ENCODE measurements at places on chromosomes 5 and 9.

GRCh38 chr9:136528716-136529341, 17.0 kb downstream of the NOTCH1 start:
- ATAC-seq, result no peak

DNA sequence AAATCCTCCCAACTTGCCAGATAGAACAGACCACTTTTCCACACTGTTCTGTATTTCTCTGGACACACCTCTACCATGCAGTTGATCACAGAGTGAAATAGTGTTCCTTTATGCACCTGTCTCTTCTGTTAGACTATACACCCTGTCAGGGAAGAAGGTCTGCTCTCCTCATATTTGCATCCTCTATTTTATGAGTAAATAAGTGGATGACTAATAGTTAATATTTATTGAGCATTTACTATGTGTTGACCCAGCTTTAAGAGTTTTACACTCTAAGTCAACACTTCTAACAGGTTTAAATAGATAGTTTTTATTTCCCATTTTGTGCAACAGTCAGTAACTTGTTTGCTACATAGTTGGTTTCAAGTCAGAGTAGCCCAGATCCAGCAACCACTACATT, 452.8 kb upstream of the MPDZ start:
- ATAC-seq, result no peak

- no peak for ATAC-seq
Measured at GRCh38 chr9:88052321-88052965, 78.1 kb upstream of the CDK20 start.

- ATAC-seq, result no peak
Measured at GRCh38 chr9:133173056-133173455, 9.3 kb upstream of the GBGT1 start.

DNA sequence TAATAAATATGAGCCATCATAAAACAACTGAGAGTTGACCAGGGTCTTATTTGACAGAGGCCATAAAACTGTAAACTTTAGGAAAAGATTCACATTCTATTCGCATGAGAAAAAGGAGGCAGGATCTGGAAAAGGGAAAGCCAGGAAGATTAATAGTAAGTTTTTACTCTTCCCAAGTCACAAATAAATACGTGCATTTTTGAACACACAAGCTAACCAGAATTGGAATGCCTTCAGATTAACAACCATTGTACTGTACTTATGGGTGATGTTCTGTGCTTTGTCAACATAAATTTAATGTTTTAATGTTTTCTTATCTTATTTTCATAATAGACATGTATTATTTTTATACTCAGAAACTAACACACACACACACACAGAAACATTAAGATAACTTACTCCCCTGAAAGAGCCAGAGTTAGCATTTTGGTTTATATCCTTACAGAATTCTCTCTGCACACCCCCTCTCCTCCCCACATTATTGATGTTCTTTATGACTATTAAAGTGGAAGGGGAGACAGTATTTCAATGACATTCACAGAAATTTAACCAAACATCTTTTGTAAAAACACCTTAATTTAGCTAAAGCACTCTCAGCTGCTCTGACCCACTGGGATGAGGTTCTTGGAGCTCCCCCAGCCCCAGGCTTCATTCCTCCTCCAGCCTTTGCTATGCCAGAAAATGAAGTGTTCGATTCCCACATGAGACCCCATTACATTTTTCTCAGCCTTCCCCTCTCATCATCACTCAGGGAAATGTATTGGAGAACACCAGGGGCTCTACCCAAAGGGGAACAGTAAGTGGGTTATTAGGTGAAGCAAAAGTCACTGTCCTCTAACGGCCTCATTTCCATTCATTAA, 155.5 kb downstream of the ESM1 start:
- no peak for ATAC-seq

GRCh38 chr5:153702265-153702664, 211.8 kb downstream of the GRIA1 start:
- no peak for ATAC-seq

DNA sequence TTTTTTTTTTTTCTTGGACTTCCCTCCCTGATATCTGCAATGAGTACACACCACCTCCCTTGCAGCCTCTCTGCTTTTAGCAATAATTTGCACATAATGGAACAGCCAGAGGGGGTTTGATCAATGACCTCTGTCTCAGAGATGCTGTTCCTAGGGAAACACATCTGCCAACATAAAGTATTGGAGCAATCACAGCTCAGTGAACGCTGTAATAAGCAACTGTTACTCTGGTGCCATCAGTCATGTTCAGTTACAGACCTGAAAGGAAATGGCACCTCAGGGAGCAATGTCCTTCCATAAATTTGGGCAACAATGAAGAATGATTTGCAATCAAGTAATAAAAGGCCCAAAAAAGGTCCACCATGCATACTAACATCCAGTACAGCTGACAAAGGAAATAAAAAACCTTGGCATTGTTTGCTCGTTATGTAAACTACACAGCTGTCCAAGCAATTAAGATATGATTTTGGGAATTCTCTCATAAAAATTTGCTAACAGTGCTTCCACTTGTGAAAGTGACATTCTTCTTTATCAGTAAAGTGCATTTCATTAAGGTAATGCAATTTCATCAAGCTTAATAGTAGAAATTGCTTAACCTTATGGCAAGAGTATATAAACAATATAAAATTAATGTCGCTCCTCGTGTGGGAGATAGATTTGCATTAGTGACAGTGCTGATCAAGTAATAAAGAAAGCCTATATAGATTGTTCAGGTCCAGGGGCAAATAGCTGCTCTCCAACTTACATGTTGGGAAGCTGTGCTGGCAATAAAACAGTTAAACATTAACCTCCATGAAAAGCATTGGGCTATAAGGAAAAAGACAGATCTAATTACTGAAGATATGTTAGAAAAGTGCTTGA, 167.8 kb downstream of the RASEF start:
- no peak for ATAC-seq

GRCh38 chr9:130995086-130996011, 13.6 kb upstream of the LAMC3 start:
- peak; percentile 18 for ATAC-seq

- peak; percentile 71 for ATAC-seq
Measured at GRCh38 chr5:43110606-43111170, 10.0 kb upstream of the ZNF131 start.

- ATAC-seq, result no peak
Measured at GRCh38 chr5:144369006-144369405, 198.3 kb downstream of the KCTD16 start.

- no peak for ATAC-seq
Measured at GRCh38 chr9:106880081-106880480, 17.1 kb downstream of the ZNF462 start.

DNA sequence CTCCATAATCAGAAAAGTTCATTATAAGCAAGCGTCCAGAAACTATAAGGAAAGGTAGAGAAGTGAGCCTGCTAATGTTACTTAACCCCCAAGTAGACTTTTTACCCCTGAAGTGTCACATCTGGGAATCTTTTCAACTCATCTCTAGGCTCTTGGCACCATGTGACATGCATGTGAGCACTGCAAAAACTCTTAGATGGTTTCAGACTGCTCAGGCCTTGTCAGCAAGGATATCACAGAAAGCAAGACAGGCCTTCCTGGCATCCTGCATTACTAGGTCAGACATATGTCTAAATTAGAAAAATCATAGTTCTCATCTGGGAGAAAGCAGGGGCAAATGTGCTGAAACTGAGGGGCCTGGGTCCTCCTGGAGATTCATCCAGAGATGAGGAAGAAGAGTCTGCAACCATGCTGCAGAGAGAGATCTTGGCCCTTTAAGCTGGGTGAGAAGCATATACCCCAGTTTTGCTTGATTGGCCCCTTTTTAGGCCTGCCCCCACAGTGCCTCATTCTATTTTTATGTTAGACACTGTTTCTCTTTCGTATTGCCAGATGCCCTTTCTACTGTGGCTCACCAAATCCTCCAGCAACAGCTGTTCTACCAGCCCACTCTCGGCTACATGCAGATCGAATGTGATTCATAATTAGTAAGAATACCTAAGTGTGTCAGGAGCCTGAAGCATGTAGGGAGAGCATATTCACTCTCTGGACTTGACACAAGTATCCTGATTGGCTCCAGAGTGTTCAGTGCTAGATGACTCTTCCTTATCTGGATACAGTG, 19.0 kb downstream of the TMEM8B start:
- ATAC-seq, result peak; percentile 81

DNA sequence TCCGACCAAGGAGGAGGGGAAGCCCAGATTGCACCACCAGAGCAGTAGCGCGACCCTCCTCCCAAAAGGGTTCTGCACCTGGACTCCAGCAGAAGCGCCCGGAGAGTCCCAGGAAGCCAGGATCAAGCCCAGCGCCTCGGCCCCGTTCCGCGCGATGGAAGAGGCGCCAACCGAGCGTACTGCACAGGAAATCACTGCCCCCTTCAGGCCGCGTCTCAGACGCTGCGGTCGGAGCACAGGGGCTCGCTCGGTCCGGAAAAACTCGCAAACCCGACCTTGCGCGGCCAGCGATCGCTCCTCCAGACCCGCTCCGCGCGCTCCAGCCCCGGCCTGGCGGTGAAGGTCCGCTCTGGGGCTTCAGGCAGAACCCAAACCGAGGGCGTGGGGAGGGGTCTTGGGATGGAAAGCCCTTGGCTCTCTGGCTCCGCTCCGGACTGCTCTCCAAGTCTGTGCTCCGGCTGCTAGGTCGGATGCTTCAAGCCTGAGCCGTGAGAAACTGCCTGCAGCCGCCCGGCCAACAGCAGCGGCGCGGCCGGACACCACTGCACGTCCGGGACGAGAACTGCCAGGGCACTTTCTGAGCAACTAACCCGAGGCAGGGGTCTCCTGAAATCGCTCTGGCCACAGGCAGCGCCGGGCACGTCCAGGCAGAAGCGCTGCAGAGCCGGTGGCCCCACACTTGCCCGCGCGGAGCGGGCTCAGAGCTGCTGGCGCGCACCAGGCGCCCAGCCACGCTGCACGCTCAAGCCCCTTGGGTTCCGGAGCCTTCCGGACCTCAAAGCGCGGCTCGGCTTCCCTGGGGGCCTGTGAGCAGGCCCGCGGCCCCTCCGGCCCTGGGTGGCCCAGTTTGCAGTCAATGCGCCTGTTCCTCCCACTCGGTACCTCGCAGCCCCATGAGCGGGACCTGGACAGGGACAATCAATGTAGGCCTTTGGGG, 1.3 kb downstream of the GABBR2 start:
- ATAC-seq, result peak; percentile 90

DNA sequence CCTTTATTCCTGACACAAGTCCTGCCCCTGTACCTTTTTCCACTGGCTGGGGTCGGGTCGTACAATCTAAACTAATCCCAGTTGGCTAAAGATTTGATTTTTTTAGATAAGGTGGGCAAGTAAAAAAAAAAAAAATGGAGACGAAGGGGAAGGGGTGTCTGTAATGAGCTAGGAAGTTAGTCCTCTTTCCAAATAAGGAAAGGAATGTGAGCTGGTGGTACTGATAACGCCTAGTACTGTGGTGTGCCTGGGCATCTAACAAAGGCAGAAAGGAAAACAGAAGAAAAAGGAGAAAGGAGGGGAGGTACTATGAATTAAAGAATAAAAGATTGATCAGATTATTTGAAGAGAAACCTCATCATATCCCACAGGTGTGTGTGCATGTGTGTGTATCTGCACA, 21.3 kb downstream of the PRDM9 start:
- ATAC-seq, result no peak

- ATAC-seq, result no peak
Measured at GRCh38 chr5:167921796-167922195, 369.6 kb upstream of the WWC1 start.

- peak; percentile 71 for ATAC-seq
Measured at GRCh38 chr9:99231711-99232110, 9.6 kb downstream of the SEC61B start.

DNA sequence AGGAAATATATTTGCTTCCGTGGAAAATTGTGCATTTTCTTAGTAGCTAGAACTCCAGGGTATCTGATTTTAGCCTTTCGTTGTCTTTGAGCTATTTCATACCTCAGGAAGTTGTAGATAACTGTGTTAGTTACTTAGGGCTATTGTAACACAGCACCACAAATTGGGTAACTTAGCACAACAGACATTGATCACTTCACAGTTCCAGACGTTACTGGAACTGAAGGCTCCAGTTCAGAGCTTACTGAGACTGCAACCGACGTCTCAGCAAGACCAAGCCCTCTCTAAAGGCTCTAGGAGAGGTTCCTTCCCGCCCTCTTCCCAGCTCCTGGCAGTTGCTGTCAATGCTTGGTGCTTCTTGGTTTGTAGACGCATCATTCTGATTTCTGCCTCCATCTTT, 17.7 kb upstream of the ANKRD33B start:
- no peak for ATAC-seq

DNA sequence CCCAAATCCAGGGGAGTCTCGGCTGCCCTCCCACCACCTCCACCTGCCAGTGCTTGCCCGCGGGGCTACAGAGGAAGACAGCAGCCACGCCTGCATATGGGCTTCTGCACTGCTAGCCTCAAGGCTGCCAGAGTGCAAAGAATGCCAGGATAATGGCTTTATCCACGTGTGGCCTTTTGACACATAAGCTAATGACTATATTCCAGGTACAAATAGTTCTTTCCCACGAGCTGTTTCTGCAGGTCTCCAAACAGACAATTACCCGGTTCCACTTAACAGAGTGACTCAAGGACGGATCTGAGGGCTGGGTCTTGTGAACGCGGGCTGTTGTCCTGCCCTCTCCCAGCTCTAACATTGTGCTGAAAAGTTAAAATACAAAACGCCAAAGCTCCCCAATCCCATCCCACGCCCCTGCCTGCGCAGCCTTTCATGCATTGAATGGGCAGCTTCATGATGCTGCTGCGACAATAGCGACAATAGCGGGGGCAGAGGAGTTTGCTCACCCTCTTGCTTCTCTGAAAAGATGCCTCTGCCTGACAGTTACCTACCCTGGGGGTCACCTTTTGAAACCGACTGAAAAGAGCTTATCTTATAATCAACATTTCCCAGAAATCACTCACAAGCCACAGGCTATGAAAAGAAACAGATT, 39.1 kb upstream of the MSH3 start:
- no peak for ATAC-seq

DNA sequence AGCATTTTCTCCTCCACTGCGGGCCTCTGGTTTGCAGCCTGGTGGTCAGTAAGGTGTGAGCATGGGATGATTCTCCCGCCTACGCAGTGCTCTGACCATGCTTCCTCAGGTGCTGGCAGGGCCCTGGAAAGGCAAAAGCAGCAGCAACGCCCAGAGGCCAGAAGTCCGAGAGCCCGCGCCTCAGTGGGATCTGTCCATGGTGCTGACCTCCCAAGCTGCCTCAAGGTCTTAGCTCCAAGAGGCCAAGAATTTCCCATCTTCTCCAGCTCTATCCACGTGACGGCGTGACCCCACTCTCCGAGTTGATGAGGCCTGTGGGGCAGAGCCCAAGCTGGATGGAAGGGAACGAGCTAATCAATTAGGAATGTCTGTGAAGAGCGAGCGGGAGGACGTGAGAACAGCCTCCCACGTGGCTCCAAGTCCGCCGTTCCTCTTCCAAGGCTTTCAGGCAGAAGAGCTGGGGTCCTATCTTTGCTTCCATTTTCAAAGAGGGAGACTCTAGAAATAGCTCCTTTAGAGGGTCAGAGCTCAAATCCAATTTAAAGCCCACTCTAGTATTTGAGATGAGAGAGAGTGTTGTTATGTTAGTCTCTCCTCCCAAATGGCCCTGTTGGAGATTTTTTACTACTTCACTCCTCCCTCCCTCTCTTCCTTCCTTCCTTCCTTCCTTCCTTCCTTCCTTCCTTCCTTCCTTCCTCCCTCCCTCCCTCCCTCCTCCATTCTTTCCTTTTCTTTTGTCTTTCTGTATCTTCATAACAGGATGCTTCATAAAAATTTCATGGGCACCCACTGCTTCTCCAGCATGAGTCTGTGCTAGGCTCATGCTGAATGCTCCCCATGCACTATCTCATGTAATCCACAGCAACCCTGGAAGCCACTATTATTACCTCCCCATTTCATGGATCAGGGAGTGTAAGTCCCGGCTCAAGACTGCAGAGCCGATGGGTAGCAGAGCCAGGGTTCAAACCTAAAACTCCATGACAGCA, 69.3 kb downstream of the OLFM1 start:
- ATAC-seq, result no peak

GRCh38 chr5:2172471-2172870, 289.7 kb upstream of the IRX4 start:
- ATAC-seq, result no peak

Data from SK-N-SH treated with all-trans-retinoic acid at 6 μM for 48 hours (cell line).